ENCODE measurements at places on chromosomes 5 and 9.

GRCh38 chr5:102295534-102296177 lies 428 bp downstream of the SLCO4C1 start:
- DNase-seq: no peak

GRCh38 chr5:143436871-143437270 lies 33.4 kb upstream of the NR3C1 start:
- DNase-seq: no peak

GRCh38 chr5:63674881-63675280 lies 287.4 kb downstream of the HTR1A start:
- no peak for DNase-seq

- no peak for DNase-seq
These were observed 24.9 kb upstream of the ADRA1B start for GRCh38 chr5:159891371-159891770.

DNA sequence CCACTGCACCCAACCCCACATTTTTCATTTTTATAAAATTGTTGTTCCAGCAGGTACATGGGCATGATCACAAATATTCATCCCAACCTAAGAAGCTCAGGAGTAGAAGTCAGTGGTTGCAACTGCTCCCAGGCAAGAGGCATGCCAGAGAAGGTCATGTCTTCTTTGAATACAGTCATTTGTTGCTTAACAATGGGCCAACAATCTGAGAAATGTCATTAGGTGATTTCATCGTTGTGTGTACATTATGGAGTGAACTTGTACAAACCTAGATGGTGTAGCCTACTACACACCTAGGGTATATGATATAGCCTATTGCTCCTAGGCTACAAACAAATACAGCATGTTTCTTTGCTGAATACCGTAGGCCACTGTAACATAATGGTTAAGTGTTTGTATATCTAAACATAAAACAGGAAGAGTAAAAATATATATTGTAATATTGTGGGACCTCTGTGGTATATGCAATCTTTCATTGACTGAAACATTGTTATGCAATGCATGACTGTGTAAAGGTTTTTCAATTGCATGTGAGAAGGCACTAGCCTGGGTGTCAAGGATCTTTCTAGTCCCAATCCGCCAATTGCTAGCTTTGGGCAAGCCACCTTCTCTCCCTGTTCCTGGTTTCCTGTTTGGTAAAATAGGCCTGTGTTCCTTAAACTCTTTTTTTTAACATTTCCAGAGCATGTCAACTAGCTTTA lies 27.6 kb downstream of the ATP10B start:
- no peak for DNase-seq
